Kidney (tissue), 22 donors: ENCODE measurements at places on chromosomes 4 and X.

DNA sequence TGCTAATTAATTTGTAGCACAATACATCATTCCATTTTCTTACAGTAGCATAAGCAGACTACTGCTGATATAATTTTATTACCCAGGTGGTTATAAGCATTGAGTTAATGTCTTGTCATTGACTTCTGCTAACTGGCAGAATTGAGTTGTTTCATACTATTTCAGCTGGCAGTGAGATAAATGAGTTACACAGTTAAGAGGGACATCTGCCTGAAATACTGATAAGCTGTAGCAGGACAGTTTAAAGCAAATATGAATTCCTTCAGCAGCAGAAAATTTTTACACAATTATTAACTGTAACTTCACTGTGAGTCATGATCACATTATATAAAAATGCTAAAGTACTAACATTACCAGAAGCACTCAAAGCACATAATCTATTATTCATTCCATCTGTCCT is 326.8 kb downstream of the INPP4B start:
- DNase-seq = no peak

- DNase-seq = no peak
Measured at GRCh38 chr4:70712150-70712549, 9.6 kb upstream of the RUFY3 start.

DNA sequence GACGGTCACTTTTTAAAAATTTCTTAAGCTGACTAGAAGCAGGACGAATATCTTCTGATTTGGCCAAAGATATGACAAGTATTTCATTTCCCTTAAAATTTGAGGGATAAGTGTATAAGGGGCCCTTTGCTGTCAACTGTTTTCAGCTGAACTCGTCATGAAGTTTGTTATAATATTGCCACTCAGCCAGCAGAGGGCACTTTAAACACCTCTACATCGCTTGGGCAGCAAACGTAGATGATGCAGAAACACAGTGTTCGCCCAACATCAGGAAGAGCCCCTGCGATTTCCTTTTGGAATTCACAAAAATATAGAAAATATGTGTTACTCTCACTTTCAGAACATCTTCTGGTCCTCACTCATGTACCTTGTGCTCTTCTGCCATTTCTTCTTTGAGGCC is 435.7 kb upstream of the FMR1 start:
- peak; percentile 19 for DNase-seq

DNA sequence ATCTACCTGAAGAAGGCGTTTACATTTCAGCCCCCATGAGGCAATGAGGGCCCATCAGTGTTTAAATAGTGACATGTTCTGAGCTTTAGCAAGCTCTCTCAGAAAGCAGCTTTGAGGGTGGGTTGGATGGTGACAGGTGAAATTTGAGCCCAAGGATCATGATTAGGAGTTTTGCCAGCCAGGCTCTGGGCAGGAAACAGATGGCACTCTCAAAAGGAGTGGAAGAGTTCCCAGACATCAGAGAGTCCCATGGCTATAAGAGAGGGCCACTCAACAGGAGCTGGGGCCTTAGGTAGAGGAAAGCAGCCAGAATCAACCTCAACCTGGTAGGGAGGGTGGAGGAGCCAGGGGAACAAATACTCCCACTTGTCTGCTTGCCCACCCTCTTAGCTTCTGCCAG is 499.8 kb downstream of the MID1IP1 start:
- no peak for DNase-seq

DNA sequence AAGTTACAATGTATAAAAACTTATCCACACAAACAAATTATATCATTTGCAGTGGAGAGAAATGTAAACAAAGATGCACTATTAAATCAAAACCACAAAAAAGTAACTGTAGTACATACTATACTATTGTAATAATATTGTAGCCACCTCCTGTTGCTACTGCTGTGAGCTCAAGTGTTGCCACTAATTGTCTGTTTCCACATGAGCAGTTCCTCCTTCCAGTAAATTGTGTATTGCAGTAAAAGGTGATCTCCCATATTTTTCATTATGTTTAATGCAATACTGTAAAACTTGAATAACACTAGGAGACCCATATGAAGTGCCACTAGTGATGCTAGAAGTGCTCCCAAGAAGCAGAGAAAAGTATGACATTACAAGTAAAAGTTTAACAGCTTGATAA is 11.7 kb downstream of the LIN54 start:
- no peak for DNase-seq

DNA sequence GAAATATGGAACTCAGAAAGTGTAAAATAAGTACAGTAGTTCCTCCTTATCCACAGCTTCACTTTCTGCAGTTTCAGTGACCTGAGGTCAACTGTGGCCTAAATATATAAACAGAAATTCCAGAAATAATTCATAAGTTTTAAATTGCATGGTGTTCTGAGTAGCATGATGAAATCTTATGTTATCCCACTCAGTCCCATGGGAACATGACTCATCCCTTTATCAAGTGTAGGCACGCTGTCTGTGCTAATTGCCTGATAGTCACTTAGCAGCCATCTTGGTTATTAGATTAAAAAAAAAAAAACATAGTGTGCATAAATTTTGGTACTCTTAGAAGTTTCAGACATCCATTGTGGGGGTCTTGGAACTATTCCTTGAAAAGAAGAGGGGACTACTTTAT is 983.4 kb upstream of the ADGRL3 start:
- DNase-seq = no peak
